ENCODE measurements at places on chromosomes 11 and 22.

- DNase-seq = no peak
These were observed 224.1 kb downstream of the CADM1 start for GRCh38 chr11:115279813-115280761.

DNA sequence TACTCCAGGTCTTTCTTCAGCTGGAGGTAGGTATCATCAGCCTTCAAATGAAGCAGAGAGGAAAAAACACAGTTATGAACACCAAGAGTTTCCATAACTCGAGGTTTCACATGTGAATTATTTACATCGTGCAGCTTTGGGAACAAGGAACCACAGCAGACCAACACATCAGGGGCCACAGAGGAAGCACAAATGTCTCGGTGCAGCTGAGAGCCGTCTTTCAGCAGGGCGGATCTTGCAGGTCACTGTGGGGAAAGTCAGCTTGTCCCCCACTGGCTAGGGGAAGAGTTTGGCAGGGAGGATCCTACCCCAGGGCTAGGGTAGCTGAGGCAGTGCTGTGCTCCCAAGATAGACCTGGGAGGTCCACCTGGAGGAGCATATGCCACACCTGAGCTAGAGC is 74.7 kb downstream of the C11orf58 start:
- no peak for DNase-seq

- DNase-seq = peak; percentile 89
These were observed 14.0 kb downstream of the RAC2 start for GRCh38 chr22:37229805-37230672.

- DNase-seq = no peak
These were observed 570.6 kb upstream of the LARGE1 start for GRCh38 chr22:34490886-34491285.

- no peak for DNase-seq
These were observed 163.4 kb upstream of the NCAM1 start for GRCh38 chr11:112797648-112798293.

DNA sequence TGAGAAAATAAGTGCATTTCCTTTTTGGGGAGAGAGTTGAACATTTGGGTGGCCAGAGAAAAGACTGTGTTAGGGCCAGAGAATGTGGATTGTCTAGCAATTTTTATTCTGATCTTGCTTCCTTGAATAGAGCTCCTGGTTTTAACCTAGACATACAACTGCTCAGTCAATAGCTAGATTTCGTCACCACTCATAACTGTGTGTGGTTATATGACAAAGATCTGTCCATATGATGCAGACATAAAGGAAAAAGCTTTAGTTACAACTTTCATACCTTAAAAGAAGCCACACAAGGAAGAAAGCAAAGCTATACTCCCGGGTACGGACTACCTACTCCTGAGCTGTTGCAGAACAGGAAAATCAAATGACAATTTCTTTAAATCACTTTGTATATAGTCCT is 37.2 kb downstream of the MS4A6A start:
- no peak for DNase-seq

DNA sequence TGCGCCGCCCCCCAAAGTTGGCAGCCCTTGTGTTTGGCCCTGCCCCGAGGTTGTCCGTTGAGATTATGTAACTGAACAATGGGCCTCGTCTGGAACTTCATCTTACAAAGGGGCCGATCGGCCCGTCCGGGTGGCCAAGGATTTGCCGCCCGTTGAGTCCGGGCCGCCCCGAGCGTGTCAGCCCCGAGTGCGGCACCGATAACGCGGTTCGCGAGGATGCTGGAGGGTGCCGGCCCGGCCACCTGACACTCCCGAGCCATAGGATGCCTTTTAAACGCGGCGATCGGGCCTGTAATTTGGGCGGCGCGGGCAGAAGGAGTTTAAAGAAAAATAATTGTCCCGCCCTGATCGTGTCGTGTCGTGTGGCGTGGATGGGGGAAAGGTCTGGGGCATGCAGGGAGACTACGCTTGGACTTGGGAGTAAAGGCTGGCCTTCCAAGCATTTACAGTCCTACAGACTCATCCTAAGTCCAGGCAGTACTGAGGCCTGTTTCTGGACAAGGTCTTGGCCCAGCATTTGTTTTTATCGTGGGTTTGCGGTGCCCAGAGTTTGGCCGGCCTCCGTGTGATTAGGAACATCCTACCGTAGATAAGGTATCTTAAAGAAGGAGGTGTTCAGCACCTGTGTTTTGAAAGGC is 1.3 kb downstream of the WEE1 start:
- DNase-seq = no peak

DNA sequence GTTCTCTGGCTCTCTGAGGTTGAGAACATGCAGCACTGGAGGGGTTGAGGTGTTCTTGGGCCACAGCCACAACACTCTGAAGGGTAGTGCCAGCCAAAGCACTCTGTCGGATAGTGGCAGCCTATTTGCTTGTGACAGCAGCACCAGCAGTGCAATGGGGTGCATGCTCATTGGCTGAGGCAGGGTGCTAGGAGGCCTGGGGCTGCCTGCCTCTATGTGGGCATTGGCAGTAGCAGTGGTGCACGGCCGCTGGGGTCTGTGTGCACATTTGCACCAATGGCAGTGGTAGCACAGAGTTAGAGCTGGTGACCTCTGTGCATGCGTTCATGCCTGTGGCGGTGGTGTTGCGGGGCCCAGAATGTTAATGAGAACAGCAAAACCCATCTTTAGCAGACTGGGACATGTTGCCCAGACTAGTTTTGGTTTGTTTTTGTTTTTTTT is 25.4 kb downstream of the PI4KA start:
- DNase-seq = no peak

- peak; percentile 71 for DNase-seq
These were observed 20.6 kb downstream of the APOBEC3H start for GRCh38 chr22:39117585-39118191.

- no peak for DNase-seq
These were observed 1499.2 kb downstream of the LRRC4C start for GRCh38 chr11:39960206-39960605.

- DNase-seq = no peak
These were observed 1.7 kb upstream of the TUBGCP6 start for GRCh38 chr22:50246242-50247175.

GRCh38 chr11:1323774-1324173 is 14.3 kb upstream of the TOLLIP start:
- no peak for DNase-seq

- no peak for DNase-seq
These were observed at the start of gene HORMAD2 for GRCh38 chr22:30079952-30080533. TSS of gene HORMAD2 (plus strand) at chr22:30080464. CDS start at chr22:30093953, 13,489 bp downstream.

DNA sequence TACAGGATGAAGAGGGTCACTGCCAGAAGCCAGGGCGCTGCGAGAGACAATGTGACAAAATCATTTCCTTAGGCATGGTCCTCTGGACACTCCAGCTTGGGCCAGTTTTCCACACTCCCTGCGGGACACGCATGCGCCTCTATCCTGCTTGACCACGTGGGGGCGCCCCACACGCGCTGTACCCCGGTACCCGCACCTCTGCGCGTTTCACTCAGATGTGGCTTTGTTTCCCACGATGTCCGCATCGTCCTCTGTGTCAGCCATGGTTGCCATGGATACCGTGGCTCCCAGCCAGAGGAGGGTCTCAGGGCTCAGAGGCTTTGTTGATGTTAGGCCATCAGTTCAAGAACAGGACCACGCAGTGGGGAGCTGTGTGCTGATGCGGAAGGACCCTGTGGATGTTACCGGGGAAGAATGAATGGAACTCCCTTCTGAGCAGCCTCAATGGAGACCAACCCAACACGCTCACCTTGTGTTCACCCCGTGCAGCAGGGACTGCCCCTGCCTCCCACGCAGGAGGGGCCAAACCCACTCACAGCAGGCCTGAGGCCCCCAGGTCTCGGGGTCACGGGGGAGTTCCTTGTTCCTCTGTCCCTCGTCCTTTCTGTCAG is 101.1 kb upstream of the SLC22A12 start:
- no peak for DNase-seq

DNA sequence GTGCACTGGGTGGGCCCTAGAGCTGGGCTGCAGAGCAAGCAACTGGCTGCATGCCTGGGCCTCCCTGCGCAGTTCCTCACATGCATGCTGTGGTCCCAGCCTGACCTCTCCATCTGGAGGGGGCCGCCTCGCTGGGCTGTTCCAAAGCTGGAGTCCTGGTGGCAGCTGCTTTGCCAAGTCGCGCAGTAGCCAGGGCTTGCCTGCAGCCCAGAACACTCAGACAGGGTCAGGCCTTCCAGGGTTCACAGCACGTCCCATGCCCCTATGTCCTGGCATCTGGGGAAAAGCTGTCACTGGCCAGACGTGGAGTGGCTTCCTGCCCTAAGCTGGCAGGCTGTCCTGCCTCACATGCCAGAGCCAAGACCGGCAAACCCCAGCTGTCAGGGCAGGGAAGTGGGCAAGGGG is 16.5 kb upstream of the CDC42EP2 start:
- DNase-seq = no peak

GRCh38 chr11:3188496-3189195 is 23.5 kb upstream of the OSBPL5 start:
- DNase-seq = no peak

- no peak for DNase-seq
These were observed at the start of gene SLC6A5 for GRCh38 chr11:20599221-20600019. TSS of gene SLC6A5 (plus strand) at chr11:20599608. CDS start at chr11:20599673, 65 bp downstream.
